Erythroblast (primary cell): ENCODE measurements at places on chromosomes 6 and 20.

GRCh38 chr6:21325201-21325856 lies 268.2 kb upstream of the SOX4 start:
- no peak for DNase-seq

- no peak for DNase-seq
Observed at GRCh38 chr6:108841377-108841855, 6.8 kb upstream of the ARMC2 start.

- no peak for DNase-seq
Observed at GRCh38 chr6:111603040-111603439, 2.6 kb downstream of the TRAF3IP2 start.

GRCh38 chr20:57592263-57593092 lies 27.7 kb downstream of the ZBP1 start:
- DNase-seq: no peak

GRCh38 chr6:152984513-152984872 lies 1.7 kb upstream of the FBXO5 start:
- DNase-seq: no peak

- DNase-seq: no peak
Observed at GRCh38 chr20:4022386-4023286, 7.3 kb upstream of the RNF24 start.

GRCh38 chr6:106623039-106623438 lies 6.3 kb downstream of the RTN4IP1 start:
- DNase-seq: no peak

GRCh38 chr20:29873946-29874345 lies 1383.5 kb upstream of the DEFB115 start:
- peak; percentile 72 for DNase-seq

DNA sequence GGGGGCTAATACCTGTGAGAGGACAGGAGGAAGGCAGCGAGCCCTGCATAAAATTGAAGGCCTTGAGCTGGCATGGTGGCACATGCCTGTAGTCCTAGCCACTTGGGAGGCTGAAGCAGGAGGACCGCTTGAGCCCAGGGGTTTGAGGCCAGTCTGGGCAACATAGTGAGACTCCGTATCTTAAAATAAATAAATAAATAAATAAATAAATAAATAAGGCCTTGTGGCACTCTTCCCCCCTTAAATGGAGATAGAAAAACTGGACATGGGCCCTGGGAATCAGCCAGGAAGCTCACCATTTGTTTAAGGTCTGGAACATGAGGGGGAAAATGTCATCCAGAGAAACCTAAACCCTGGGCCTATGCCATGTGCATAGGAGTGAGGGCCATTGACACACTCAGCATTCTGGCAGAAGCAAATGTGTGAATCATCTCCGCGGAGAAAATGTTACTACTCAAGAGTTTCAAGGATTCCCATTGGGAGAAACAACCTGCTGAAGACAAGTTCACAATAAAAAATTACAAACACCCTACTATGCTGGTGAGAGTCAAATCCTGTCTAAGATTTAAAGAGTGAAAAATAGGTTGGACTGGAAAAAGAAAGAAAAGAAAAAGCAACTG lies 51.9 kb upstream of the UBR2 start:
- no peak for DNase-seq

DNA sequence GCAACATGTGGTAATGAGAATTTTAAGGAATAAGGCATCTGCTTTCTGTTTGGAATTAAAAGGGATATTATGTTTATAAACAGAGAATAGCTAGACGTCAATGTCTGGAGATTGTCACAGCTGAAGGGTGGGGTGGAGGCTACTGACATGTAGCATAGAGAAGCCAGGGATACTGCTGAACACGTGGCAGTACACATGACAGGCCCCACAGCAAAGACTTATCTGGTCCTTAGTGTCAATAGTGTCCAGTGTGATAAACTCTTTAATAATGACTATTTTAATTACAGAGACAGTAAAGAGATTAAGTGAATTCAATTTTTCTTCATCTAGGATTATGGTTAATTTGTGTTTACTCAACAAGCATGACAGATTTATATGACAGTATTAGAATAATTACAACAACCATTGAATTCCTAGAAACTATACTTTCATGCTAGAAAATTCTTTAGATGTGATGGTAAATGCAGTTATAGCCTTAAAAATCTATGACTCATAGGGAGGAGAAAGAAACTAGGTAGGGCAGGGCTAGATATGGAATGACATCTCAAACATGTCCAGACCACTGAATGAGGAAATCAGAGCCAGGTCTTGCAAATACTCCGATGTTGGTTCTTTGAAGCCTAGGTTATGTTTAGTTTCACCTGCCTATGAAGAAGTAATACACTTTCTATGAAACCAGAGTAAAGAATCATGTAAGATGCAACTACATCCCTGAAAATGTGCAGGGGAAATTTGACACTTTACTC lies 399.5 kb downstream of the PHF3 start:
- DNase-seq: no peak

GRCh38 chr20:32072168-32072750 lies 20.2 kb downstream of the HCK start:
- DNase-seq: no peak

DNA sequence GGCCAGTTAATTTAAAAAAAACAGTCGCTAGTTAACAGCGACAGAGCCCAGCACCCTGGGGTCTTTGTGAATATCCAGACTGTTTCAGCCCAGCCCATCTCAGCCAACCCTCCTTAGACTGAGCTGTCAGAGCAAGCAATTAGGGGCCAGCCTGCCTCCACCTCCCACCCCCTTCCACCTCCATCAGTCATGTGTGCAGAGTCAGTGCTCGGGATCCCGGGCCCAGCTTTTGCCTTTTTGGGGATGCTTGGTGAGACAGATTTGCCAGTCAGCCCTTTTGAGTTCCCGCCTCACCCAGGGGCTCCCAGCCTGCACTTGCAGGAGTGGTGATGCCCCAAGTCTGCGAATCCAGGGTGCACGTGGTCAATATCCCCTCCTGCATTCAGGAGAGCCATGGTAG lies 6.5 kb upstream of the FAM83D start:
- no peak for DNase-seq

- DNase-seq: no peak
Observed at GRCh38 chr20:62096421-62097380, 25.6 kb upstream of the LSM14B start.

DNA sequence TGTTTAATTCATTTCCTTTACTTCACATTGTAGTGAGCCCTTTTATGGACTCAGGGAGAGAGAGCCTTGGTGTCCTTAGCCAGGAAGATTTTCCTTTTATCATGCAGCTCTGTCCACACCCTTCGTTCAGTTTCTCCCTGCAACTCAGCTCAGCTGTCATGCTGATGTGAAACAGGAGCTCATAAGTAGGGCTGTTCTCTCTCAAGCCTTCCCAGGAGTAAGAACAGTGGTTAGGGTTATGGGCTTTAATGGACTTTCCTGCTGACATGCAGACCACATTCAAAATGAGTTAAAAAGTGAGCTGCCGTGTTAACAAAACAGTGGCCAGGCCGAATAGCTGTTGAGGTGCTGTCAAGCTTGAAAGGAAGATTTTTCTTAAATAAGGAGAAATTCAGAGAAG lies 104.1 kb downstream of the BCKDHB start:
- peak; percentile 10 for DNase-seq

DNA sequence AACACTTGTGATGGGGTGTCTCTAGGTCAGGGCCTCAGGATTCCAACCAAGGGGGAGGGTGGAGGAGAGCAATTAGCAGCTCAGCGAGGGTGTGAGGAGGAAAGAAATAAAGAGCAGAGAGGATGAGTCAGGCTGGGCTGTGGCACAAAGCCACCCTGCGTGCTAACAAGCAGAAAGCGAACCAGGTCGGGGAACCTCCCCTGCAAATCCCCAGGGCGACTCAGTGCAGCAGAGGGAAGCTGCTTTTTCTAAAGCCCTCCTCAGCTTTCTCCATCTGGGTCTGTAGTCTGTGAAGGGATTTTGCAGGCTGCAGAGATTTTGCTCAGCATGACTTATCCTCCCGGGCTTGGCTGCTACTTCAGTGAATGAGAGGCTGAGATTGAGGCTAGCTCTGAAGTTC lies 6.6 kb upstream of the SPO11 start:
- DNase-seq: no peak

- no peak for DNase-seq
Observed at GRCh38 chr20:36310215-36310981, 4.3 kb downstream of the DLGAP4 start.

DNA sequence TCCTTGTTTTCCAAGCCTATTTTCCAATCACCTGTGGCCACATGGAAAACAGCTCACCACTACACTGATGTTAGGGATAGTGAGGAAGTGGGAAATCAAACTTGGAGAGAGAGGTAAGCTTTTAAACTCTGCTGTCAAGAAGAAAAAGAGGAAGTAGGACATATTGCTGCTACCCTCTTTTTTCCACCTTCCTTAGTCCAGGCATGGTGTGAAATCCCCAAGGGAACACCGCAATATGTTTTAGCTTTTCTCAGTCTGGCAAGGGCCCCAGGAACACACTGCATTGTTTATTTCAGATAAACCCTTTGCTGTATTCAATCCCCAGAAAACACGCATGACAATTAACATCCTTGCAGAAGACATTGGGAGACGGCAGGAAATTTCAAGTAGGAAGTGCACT lies 61.3 kb downstream of the HS3ST5 start:
- no peak for DNase-seq
